ENCODE measurements at places on chromosomes 12 and 14.

- DNase-seq = no peak
Measured at GRCh38 chr12:70798016-70798783, 122.3 kb downstream of the PTPRR start.

- peak; percentile 16 for DNase-seq
Measured at GRCh38 chr14:102591372-102591943, 991 bp upstream of the RCOR1 start.

- DNase-seq = no peak
Measured at GRCh38 chr14:61768240-61768639, 6.0 kb downstream of the SNAPC1 start.

DNA sequence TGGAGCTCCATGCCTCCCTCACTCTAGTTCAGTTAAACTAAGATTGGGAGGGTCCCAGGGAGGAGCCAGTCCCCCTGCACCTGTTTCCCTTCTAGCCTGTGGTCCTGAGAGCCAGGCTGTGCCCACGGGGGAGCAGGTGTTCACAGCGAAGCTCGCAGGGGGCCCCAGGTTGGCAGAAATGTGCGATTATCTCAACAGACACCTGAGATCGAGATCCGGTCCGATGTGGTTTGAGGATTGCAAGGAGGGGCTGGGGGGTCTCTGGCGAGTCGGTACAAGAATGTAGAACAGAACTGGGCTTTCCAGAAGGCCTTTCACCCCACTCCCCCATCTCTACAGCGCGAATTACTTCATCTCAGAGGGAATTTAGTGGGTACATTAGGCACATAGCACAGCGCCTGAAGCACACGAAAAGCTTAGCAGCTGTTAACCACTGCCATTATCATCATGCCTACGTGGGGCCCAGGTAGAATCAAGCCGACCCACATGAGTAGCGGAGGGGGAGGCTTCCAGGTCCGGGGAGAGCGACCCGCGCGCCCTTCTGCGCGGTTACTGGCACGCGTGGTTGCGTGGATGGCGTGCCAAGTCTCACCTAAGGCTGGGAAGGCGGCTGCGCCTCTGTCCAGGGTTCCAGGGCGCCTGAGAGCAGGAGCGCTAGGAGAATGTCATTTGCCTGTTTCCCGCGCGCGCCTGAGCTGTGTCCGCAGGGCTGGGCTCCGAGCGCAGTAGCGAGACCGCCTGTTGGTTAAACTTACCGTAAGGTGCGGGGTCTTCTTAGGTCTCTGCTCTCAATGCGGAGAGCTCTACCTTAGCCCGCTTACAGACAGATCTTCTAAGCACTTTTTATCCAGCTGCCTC is 1539.5 kb upstream of the TMEM132C start:
- no peak for DNase-seq

DNA sequence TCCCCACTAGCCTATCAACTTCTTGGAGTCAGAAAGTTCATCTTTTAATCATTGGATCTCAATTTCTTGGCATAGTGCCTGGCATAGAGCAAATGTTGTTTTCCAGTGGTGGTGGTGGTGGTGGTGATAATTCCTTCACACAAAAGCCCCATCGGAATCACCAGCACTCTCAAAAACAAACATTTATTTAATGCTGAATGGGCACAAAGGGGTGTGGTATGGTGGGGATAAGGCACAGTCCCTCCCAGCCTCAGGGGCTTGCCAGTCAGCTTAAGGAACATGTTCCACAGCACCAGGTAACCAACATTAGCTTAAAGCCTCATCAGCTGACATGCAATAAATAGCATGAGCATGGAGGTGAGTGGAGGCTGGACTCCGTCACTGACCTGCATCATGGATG is 56.6 kb downstream of the KCNK10 start:
- DNase-seq = no peak

DNA sequence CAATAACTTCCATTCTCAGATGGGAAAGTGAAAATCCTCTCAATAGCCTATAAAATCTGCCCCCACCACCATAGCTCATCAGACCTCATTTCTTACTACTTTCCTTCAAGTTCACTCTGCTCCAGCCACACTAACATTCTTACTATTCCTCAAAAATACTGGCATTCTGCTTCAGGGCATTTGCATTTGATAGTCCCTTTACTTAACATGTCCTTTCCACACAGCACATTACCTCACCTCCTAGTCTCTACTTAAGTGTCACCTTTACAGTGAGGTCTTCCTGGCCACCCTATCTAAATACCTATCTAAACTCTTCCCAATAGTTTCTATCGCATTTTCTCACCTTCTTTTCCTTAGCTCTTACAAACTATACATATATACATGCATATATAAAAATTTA is 6.8 kb downstream of the EML5 start:
- DNase-seq = no peak

DNA sequence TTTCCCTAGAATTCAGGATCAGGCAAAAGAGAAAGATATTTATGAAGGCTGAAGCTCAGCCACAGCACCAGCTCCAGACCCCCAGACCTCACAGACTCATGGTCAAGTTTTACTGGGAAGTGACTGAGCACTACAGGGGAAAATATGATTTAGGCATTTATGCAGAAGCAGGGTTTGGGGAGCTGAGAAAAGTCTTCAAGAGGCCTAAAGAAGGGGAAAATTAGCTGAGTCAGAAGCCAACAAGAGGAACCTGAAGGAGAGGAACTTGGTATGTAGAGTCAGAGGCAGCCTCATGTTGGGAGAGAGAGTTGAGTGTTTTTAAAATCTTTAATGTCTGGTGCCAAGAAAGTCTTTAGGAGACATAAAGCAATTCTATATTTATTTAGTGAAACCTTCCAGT is 63.0 kb downstream of the FOS start:
- DNase-seq = no peak

- DNase-seq = no peak
Measured at GRCh38 chr14:95452893-95453712, 63.3 kb downstream of the SYNE3 start.

- no peak for DNase-seq
Measured at GRCh38 chr12:43208221-43208620, 343.8 kb downstream of the ADAMTS20 start.

DNA sequence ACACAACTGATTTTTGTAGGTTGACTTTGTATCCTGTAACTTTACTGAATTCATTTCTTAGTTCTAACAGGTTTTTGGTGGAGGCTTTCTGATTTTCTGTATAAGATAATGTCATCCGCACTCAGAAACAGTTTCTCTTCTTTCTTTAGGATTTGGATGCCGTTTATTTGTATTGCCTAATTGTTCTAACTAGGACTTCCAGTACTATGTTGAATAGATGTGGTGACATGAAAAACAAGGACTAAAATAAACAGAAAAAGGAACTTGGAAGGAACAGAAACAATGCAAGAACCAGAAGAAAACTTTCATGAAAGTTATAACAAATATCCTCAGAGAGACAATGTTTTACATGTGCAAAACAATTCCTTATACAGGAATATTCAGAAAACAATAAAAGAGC is 100.3 kb downstream of the GTF2A1 start:
- DNase-seq = no peak

DNA sequence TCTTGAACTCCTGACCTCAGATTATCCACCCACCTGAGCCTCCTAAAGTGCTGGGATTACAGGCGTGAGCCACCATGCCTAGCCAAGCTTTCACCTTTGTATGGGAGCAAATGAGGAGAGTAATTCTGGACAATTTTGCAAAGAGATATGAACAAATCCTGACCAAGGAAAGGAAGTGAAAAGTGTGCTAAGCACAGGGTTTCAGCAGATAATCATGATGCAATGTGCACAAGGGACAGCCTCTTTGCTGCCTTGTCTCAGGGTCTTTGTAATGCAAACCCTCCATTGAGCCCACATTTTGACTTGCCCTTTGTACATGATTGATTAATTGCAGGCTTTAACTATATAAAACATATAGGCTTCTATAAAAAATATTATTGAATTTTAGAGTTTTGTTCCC is 9.2 kb upstream of the PYGL start:
- DNase-seq = no peak

DNA sequence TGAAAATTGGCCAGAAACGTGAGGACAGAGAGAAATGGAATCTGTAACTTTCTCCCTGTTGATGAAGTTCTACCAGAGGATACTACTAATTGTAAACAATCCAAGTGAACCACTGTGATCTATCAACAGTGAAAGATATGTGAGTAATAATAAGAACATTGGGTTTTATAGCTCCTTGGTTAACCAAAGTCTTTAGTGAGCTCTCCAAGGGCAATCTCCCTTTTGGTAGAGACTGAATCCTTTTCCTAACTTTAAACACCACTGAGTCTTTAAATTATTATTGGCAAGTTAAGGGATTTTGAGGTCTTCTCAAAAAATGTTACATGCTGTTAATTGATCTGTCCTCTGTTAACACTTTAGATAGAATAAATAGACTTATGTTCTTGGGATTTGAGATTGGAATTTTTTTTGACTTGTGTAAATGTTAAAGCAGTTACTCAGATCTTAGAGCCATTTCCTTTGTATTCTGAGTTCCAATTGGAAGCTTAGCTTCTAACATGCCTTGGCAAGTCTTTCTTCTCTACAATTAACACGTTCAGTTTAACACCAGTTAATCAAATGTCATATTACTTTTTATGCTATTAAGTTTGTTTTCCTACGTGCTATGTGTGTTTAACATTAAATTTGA is 338.2 kb upstream of the DDHD1 start:
- no peak for DNase-seq

DNA sequence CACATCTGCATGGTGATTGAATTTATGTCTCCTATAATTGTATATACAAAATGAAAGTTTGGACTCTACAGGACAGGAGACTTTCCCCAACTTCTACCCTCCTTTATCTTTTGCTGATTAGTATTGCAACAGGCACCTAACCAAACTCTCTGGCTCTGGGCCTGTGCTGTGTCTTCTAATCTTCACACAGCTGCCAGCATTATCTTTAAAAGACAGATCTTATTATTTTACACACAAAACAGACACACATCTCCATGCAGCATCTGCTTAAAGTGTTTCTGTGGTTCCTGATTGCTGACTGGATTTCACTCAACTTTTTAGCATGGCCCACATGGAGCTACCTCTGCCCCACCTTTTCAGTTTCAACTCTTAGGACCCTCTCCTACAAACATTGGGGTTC is 154.9 kb upstream of the PELI2 start:
- no peak for DNase-seq

DNA sequence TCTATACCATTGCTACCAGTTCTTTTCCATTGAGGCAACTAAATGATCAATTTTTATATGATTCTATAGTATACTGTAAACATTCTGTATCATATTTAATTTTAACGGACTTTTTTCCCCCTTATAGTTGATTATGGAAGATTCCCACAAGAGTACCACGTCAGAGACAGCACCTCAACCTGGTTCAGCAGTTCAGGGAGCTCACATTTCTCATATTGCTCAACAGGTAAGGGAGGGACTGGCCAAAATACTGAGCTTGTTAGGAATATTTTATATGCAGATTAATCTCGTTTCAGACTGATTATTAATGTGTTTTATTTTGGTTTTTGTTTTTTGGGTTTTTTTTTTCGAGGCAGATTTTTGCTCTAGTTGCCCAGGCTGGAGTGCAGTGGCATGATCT is 16.1 kb downstream of the ATF1 start:
- no peak for DNase-seq

DNA sequence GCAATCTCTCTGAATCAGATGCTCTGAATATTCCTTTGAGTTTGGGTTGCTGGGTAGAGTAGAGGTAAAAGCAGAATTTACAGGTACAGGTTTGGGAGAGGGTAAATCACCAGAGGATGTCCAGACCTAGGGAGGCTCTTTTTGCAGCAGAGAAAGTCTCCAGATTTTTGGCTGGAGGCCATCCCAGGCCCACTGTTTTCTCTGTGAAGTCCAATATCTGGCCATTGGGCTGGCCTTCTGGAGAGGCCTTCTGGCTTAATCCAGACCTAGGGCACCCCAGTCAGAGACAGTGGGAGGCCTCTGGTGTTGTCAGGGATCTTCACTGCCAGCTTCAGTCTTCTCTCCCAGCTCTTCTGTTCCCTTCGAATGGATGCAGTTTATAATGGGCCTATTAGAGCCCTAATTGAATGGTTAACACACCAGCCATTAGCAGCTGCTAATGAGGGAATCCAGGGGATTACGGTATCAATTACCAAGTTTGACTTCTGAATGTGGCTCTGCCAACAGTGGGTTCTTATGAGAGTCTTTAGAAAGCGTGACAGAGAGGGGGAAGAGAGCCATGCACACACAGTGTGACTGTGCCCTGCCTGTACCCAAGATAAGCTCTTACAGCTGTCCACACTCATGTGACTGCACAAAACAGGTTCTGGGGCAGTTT is 183.1 kb downstream of the EMP1 start:
- DNase-seq = no peak

DNA sequence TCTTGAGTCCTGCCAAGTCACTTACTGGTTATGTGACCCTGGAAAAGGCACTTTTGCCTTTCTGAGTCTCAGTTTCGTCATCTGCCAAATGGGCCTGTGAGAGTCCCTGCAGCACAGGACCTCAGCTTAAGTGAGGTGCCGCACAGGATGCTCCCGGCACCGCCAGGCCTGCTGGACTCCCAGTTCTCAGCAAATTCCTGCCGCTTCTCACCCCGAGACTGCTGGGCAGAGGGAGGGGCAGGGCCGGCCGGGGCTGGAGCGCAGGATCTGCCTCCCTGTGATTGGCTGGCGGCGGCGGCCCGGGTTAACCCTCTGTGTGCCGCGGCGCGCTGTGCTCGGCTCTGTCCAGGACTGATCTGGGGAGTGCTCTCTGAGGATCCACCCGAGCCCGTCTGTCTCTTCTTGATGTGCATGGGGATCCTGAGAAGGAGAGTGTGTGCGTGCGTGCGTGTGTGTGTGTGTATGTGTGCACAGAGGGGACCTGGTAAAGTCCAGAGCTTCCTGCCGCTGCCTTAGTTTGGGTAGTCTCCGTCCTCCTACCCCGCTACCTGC is 8.6 kb downstream of the SETD1B start:
- no peak for DNase-seq

- no peak for DNase-seq
Measured at GRCh38 chr12:100826323-100826722, 31.7 kb downstream of the ANO4 start.

DNA sequence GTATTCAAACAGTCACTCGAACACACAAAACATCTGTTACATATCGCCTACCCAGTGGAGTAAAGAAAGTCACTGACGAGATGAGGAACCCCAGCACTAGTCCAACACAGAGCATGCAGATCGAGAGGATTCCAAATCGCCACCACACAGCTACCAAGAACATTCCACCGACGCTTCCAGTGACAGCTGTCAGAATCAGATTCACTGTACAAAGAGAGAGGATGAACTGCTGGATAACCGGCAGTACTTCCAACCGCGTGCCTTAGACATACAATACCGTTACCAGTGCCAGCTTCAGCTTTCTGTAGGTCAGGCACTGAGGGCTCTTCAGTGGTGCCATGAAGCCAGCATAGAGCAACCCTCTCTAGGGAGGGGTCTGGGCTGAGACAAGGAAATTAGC is 34.5 kb downstream of the TM7SF3 start:
- no peak for DNase-seq
